ENCODE measurements at places on chromosomes 3 and 15.
A peak's percentile ranks its signal among the peaks of the same experiment; 100 is the strongest.

GRCh38 chr15:85116925-85117646, 135.4 kb downstream of the PDE8A start:
- DNase-seq = no peak

- DNase-seq = no peak
Observed at GRCh38 chr3:30512576-30512975, 93.8 kb upstream of the TGFBR2 start.

- DNase-seq = no peak
Observed at GRCh38 chr15:29092376-29093064, 177.1 kb downstream of the NSMCE3 start.

DNA sequence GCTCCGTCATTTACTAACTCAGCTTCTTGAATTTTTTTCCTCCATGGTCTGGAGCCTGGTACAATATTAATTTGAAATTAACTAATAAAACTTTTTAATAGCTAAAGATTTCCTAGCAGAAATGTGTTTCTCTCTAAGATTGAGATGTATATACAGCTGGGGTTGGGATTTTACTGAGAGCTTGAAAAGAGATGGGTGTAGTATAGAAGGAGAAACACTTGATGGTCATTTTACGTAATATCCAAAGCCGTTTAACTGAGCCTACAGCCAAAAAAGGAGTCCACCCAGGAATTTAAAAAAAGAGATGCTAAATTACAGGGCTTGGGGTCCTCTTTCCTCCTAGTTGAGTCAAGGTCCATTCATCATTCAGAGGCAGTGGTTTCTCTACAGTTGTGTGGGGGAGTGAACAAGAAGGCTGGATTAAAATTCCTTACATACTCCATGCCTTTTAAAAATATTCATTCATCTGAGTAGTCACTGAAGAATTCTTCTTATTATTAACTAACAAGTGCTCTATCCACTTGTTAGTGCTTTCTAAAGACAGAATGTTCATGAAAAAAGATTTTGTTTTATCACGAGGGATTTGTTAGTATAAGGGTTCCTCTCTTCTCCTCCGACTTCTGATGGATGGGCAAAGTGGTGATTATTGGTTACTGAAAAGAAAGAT, 255.3 kb upstream of the IL12A start:
- no peak for DNase-seq

DNA sequence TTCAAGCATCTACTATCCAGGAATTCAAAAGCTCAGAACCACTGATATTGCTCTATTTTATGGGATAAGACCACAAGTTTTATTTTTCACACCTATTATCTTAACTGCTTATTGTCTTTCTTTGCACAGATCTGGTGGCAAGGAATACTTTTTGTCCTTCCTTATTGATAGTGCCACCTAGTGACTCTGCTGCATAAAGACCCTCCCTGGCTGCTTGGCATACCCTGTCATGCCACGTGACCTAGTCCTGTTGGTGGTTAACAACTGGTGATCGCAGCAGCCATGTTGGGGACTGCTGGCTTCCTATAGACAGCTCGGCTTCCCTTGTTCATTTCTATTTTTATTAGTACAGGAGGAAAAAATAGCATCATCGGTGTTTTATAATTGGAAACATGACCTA, 236.3 kb downstream of the MEX3B start:
- peak; percentile 7 for DNase-seq

GRCh38 chr15:56261854-56262509, 18.3 kb upstream of the RFX7 start:
- DNase-seq = no peak

- DNase-seq = no peak
Observed at GRCh38 chr3:102299125-102299877, 135.5 kb upstream of the ZPLD1 start.

DNA sequence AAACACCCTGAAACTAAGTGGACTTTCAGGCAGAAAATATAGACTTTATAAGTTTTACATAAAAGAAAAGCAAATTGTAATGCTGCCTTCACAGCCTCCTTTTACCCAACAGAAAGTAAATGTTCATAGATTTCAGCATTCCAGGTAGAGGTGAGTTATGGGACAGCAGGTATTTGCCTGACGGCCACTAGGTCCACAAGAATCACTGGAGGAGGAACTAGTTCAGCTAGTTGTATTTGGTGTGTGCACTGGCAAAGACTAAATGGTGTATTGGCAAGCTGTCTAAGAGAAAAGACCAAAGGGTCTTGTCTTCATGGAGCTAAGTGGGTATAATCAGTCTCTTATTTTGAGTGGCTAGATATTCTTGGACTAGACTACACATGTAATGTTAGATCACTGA, 34.2 kb downstream of the ZNF654 start:
- DNase-seq = no peak

GRCh38 chr15:88975891-88976290, 62.7 kb upstream of the MFGE8 start:
- DNase-seq = no peak

- DNase-seq = no peak
Observed at GRCh38 chr3:171321559-171322360, 138.4 kb downstream of the TNIK start.

DNA sequence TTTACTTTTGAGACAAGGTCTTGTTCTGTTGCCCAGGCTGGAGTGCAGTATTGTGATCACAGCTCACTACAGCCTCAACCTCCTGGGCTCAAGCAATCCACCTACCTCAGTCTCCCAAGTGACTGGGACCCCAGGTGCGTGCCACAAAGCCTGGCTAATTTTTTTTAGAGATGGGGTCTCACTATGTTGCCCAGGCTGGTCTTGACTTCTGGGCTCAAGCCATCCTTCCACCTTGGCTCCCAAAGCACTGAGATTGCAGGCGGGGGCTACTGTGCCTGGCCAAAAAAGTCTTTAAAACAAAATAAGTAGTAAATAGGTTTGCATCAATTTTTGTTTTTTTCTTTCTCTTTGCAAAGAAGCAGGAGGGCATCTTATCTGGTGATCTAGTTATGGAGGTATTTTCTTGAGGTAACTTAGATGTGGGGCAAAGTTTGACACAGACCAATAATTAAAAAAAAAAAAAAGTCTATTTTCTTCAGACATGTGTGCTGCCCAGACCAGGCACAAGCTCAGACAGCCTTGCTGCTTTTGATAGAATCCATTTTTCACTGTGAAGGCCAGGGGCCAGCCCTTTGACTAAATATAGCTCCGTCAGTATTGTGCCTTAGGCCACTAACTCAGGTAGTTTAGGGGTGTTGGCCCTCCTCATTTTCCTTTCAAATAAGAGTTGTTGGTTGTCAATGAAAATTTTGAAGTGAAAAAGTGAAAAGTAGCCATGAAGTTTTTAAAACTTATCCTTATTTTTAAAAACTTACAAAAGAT, 2.5 kb downstream of the ARL6IP5 start:
- DNase-seq = no peak

DNA sequence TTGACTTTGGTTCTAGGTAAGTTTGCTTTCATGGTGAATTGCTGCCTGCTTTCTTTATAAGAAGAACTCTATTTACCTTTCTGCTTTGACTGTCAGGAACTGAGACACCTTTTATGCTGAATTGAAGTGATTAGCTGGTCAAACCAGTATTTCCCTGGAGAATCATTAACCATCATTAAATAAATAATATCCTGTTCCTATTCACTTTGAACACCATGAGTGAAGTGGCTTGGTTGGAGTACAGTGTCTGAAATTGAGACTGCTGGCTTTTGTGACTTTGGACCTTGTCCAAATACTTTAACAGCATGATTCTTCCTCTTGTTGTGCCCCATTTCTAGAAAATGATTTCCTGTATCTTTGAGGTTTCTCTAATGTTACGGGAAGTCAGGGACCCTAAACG, 5.6 kb upstream of the TMEM62 start:
- peak; percentile 73 for DNase-seq

- no peak for DNase-seq
Observed at GRCh38 chr15:86481720-86482119, 402.0 kb downstream of the AGBL1 start.

GRCh38 chr15:44712346-44713005, 1.2 kb downstream of the B2M start:
- peak; percentile 55 for DNase-seq

- no peak for DNase-seq
Observed at GRCh38 chr15:58511599-58511987, 79.8 kb downstream of the LIPC start.

- no peak for DNase-seq
Observed at GRCh38 chr3:151382671-151383070, 1.9 kb downstream of the P2RY12 start.

DNA sequence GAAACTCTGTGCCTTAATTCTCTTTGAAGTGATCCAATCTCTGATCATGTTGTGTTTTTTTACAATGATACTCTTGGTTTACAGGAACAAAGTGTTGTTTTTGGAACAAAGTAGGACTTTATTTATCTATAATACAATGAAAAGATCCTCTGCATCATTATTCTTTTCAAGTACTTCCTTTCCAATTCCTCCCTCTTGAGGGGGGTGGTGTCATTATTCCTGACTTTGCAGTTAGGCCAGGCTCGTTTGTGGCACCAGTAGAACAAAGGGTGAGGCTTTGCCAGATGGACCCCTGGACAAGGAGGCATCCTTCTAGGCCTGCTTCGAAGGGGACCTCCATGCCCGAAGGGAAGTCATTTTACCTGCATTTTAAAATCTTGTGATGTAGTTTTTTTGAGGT, 41.7 kb upstream of the ZBTB38 start:
- peak; percentile 9 for DNase-seq

- no peak for DNase-seq
Observed at GRCh38 chr3:163622384-163622783, 1455.9 kb downstream of the SI start.

DNA sequence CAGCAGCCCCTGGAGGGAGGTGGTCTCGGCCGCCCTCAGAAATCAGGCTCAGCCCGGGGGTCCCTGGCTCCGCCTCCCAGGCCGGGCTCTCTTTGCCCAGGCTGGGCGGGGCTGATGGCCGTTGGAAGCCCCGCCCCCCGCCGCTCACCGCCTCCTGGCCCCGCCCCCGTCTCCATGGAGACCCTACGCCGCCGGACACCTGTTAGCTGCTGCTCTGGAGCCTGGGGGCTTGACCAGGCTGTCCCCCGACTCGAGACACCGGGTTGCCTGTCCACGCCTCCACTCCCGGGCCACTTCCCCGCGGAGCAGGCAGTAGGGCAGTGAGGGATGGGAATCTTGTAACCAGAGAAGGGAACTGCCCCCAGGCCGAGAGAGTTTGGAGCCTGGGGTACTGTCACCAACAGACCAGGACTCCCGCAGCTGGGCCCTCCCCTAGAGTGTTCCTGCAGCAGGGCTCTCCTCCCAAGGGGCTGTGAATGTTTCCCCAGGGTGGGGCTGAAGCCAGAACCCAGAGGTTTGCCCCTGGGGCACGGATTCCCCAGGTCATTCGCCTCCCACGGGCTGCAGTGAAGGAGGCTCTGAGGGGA, 27.8 kb upstream of the RPL32 start:
- no peak for DNase-seq

- DNase-seq = no peak
Observed at GRCh38 chr3:58874248-58874741, 175.5 kb downstream of the CFAP20DC start.

GRCh38 chr15:92336419-92336987, 57.2 kb upstream of the ST8SIA2 start:
- no peak for DNase-seq

Measured in NCI-H2029 treated with DMSO at 0.1 percent for 48 hours (cell line).